A549 treated with AZD2906 at 1 μM for 4 hours (cell line): ENCODE measurements at places on chromosomes 5 and 9. TPM values are rescaled to one million over a fixed set of nuclear protein-coding genes. Genes with fewer than 3 reads are reported as not detected.

URM1 gene
- total RNA-seq, result 68.1 to 87.1 TPM (median 84.3 TPM) in 5 replicates

SPINK6 gene
- total RNA-seq, result 0.28 to 0.75 TPM (median 0.36 TPM) in 5 replicates

IL17B gene
- total RNA-seq, result 0.09 to 0.17 TPM in 2 of 5 replicates, not detected in the others

ZNF883 gene
- 0.64 to 0.77 TPM (median 0.67 TPM) in 5 replicates for total RNA-seq
